NCI-H82 (cell line): ENCODE measurements at places on chromosomes 16 and 17.
A peak's percentile ranks its signal among the peaks of the same experiment; 100 is the strongest.

DNA sequence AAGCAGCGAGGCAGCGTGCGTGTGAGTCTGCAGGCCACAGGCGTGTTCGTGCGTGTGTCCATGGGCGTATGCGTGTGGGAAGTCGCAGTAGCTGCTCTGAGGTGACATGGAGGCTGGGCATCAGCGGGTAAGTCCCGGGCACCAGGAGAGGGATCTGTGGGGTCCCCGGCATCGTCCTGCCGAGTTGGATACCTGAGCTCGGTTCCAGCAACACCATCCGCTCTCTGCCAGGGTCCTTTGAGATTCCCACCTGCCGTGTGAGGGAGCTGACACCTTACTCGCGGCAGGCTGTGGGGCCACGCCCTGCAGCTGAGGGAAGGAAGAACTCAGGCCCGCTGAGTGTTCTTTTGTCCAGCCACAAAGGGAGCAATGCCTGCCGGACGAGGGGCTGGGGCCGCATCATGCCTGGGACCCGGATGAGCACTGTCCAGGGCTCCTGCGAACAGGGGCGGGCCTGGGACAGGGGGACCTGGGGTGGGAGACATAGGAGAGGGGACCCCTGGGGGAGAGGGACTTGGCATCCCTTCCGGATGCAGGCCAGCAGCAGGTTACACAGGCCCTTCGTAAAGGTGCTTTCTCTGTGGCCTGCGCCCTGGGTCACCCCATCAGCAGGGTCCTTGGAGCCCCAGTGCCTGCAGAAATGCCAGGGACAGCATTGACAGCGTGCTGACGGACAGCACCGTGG is 5.0 kb upstream of the SNAI3 start:
- no peak for DNase-seq

DNA sequence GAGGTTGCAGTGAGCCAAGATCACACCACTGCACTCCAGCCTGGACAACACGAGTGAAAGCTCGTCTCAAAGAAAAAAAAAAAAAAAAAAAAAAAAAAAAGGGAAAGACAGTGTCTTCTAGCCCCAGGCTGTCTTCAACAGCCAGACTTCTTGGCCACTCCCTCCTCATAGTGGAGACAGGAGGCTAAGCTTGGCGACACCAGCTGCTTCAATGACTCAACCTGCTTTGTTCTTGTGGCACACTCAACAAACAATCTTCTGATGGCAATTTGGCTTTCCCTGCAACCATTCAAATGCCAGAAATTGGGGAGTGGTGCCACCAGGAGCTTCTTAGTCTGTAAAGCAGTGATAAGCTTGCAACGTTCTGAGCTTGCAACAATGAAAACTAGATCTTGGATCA is 290.4 kb upstream of the DYNLRB2 start:
- DNase-seq: no peak

- DNase-seq: no peak
Measured at GRCh38 chr16:86042393-86042792, 143.4 kb downstream of the IRF8 start.

DNA sequence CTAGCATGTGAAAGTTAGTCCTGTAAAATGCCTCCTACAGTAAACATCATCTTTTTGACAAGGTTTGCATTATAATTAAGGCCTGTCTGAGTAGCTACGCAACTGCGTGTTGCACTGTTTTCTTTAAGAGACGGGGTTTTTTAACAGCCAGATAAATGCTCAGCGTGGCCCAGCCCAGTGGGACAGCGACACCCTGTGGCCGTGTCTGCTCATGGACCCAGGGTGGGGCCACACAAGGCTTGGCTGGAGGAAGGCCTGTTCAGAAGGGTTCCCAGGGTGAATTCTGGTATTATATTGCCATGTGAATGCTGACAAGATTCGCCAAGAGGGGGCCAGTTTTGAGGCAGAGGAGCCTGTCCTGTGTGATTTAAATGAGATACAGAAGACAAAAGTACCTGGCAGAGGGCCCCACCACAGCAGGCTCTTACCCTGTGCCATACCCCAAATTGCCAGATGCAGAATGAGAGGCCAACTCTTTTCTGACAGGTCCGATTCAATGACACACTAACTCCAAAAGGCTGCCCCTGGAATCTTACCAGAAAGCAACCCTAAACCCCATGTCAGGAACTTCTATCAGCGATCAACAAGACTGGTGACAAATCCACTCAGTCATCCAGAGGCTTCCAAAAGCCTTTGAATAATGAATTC is 65.9 kb upstream of the IRX6 start:
- peak; percentile 73 for DNase-seq

- no peak for DNase-seq
Measured at GRCh38 chr17:5580367-5580766, 3.9 kb downstream of the NLRP1 start.

DNA sequence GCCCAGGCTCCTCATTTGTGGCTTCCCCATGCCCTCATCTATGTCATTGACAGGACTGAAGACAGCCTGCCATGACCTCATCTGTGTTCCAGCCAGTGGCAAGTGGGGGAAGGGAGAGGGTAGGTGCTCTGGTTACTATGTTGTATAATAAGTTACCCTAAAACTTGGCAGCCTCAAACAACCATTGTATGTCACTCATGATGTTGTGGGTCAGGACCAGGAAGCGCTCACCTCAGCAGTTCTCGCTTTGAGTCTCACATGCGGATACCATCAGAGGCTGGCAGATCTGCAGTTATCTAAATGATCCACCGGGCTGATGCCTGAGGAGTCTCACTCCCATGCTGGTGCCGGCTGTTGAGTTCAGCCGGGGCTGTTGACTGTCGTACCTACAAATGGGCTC is 89.0 kb upstream of the TMEM97 start:
- no peak for DNase-seq

DNA sequence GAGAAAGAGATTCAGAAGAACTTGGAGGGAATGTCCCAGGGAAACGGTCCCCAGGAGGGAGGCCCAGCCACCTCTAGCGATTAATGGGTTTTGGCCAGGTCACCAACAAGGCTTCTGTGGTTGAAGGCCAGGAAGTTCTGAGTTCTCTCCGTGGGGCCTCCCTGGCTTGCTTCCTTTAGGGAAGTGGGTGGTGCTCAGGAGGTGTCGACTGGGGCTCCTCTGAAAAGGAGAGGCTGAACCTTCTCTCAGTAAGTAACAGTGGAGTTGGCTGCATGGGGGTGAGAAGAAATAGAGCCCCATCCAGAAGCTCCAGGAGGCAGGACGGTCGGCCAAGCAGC is 77.1 kb upstream of the GSE1 start:
- no peak for DNase-seq

- DNase-seq: peak; percentile 33
Measured at GRCh38 chr17:32348483-32348800, 1.5 kb upstream of the ZNF207 start.

GRCh38 chr17:43936434-43936833 is 5.8 kb downstream of the PPY start:
- DNase-seq: no peak

- DNase-seq: no peak
Measured at GRCh38 chr17:76264425-76264754, 758 bp upstream of the UBALD2 start.

- DNase-seq: no peak
Measured at GRCh38 chr16:7284780-7285179, 47.9 kb upstream of the RBFOX1 start.

DNA sequence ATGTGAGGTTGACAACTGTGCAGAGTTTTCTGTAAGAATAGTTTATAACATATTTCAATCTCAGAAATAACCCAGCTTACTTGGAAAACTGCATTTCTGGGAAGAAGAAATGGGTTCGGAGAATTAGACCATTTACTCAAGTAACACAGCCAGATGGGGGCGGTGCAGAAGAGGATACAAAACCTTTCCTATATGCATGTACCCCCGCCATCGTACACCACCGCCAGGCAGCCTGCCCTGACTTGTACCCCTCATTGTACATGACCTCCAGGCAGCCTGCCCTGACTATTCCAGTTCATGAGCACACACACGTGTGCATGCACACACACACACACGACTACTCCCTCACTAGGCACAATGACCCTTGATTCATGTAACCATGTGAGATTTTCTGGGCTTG is 154.0 kb downstream of the C16orf78 start:
- DNase-seq: peak; percentile 49

DNA sequence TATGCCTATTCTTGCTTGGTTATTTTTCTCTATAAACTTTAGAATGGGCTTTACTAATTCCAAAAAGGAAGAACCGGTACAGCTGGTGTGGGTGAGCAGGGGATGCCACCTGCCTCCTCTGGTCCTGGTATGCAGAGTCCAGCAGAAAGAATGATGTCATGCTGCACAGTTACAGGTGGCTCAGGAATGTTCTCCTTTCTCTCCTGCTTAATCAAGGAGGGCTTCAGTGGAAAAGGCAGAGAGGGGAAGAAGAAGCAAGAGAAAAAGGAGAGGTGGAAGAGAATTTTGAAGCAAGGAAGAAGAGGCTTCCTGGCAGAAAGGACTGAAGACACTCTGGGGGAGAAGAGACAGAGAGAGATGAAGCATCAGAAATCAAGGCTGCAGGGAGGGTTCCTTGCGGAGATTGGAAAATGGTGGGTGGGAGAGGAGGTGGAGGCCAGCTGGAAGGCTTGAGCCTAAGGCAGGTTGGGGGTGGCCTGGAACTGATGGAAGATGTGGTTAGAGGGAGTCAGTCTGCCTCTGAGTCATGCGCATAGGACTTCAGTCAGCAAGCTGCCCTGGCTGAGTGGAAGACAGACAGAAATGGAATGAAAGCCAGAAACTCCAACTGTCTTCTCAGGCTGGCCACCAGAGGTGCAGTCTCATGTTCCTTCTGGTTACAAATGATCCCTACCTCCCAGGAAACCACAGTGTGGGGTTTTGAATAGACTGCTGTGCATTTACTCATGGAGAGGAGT is 64.6 kb upstream of the CRHR1 start:
- peak; percentile 71 for DNase-seq

- no peak for DNase-seq
Measured at GRCh38 chr17:72425133-72425793, 304.4 kb downstream of the SOX9 start.

DNA sequence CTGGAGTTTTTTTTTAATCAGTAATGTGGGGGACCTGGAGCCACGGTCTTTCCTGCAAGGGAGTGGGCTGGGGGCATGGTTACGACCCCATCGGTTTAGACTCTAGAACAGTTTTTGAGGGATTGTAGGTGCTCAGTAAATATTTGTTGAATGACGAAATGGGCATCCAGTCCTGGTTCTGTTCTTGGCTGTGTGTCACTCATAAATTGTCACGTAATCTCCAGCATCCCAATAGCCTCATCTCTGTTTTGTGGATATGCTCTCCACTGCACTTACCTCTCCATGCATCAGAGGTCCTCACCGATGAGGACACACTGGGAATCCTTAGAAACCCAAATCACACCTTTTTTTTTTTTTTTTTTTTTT is 497 bp upstream of the SLC38A7 start:
- DNase-seq: no peak

DNA sequence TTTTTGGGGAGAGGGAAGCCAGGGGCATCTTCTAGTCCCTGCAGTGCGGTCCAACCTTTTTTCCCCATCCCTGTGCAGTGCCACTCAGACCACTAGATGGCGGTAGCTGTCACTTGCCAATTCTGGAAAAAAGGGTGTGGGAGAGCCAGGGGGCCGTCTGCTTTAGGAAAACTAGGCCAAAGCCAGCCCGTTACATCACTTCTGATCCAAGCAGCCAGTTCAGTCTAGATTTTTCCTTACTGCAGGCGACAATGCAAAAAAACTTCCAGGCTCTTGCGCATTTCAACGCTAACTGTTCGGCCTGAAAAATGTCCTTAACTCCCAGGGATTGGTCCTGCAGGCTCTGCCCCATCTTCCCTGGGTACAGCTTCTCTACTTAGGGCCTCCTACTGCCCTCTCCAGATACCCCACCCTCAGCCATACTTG is 69.2 kb upstream of the CES5A start:
- peak; percentile 76 for DNase-seq

DNA sequence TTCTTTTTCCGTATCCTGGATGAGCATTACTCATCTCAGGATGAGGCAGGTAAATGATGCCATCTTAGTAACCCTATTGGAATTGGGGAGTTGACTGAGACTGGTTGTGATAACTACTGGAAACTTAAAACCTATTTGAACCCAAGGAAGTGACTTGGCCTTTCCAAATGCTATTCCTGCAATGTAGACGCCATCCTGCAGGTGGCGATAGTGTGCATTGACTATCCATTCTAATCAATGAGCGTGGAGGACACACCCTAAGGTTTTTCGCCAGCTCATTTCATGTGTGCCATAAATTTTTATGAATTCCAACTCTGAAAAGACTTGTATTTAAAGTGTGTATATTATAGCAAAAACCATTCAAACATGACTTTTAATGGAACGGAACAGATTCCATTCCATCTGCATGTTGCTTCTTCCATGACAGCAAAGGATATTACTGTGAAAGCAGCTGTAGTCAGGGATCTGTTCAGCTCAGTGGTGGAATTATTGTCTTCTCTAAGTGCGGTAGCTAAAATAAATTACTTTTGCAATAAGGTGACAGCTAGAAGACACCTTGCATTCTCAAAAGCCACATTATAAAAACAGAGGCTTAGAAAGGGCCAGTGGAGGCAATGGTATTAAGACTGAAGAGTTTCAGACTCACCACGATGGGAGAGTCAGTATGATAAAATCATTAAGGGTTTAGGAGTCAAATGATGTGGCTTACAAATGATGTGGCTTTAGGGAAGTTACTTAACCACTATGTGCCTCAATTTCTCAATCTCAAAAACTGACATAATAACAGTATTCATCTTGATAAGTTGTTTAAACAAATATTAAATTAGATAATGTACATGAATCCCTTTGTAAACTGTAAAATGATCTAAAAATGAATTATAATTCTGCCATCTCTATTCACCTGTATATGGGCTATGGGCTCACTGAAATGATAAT is 55.5 kb downstream of the SYT17 start:
- peak; percentile 75 for DNase-seq

GRCh38 chr16:85180827-85181738 is 68.8 kb upstream of the CIBAR2 start:
- no peak for DNase-seq

- DNase-seq: peak; percentile 49
Measured at GRCh38 chr16:82880346-82880745, 253.6 kb downstream of the CDH13 start.

DNA sequence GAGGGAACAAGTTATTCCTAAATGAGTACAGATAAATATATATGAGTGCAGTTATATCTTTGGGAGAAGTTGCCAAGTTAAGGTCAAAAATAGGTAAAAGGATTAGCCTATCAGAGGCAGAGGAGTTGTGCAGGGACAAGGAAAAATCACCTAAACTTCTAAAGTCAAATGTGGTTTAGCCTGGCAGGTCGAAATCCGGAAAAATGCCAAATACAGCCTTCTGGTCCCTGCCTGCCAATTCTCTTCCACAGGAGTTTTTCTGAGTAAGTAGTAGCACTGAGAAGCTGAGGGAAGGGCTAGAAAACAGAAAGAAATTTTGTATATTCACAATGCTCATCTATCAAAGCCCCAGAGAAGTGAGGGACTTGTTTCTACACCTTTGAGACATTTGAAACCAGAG is 17.6 kb upstream of the CES5A start:
- no peak for DNase-seq

- peak; percentile 84 for DNase-seq
Measured at GRCh38 chr17:56679115-56679776, 85.7 kb downstream of the NOG start.

- no peak for DNase-seq
Measured at GRCh38 chr16:5460701-5461100, 363.1 kb upstream of the EEF2KMT start.

GRCh38 chr17:60664022-60664421 is 13.6 kb upstream of the BCAS3 start:
- no peak for DNase-seq

- peak; percentile 74 for DNase-seq
Measured at GRCh38 chr16:69930117-69930776, 20.9 kb upstream of the CLEC18A start.
